ENCODE measurements at places on chromosomes 3 and 15.
A peak's percentile ranks its signal among the peaks of the same experiment; 100 is the strongest.

DNA sequence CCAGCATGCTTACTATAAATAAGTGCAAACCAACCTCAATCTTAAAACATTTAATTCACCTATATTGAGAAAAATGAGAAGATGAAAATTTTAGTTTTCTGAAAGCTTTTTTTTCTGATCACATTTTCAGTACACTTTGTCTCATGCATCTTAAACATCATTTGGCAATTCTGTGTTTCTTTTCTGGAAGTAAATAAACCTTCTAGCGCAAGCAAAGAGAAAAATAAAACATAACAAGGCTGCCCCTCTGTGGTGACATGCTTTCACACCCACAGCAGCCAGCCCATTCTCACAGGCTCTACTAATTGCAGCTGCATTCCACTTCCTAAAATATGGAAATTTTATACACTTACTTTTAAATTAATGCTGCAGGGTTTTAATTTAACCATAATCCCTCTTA lies 90.1 kb downstream of the NEK10 start:
- no peak for DNase-seq

DNA sequence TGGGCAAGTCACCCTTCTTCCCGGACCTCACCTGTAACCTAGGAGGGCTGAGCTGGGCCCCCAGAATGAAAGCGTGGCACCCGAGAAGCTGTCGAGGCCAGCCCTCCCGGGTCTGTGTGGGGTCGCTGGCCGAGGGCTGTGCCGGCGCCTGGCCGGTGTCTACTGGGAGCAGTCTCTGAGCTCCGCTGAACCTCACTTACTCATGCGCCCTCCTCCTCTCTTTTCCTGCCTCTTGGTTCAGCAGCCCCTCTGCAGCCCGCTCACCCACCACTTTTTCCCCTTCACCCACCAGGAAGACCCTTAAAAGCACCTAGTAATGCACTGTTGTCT lies 419 bp downstream of the HYKK start:
- no peak for DNase-seq

GRCh38 chr3:55903680-55904079 lies 416.6 kb upstream of the WNT5A start:
- DNase-seq = no peak

DNA sequence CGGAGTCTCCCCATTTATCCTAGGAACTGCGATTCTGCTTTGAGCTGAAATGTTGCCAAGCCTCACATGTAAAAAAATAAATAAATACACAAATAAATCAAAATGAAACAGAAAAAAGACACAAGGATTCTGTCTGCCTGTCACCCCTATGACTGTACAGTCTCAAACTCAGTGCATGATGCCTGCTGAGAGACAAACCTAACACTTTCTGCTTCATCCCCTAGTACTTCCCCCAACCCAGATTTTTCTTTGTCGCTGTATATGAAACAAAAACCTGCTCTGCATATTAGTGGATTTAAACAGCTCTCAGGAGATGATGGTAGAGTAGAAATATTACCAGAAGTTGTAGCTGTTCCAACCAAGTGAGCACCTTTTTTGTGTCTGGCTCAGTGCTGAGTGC lies 530.7 kb upstream of the CFAP20DC start:
- no peak for DNase-seq

GRCh38 chr15:43518197-43518761 lies 871 bp downstream of the MAP1A start:
- DNase-seq = no peak

DNA sequence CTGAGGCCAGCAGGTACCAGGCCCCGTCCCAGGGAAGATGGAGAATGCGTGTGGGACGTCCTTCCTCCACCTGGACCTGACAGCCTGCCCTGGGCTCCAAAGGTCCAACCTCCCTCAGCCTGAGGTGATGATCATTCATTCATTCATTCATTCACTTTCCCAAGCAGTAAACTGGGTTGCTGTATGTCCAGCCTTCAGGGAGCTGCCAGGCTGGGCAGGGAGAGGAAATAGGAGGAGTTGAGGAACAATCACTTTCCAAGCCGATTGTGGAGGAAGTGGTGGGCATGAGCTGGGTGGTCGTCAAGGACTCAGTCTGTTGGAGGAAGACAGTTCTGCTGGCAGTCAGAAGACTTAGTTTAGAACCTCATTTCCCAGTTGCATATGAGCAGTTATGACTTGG lies 10.2 kb upstream of the CCDC33 start:
- DNase-seq = no peak

DNA sequence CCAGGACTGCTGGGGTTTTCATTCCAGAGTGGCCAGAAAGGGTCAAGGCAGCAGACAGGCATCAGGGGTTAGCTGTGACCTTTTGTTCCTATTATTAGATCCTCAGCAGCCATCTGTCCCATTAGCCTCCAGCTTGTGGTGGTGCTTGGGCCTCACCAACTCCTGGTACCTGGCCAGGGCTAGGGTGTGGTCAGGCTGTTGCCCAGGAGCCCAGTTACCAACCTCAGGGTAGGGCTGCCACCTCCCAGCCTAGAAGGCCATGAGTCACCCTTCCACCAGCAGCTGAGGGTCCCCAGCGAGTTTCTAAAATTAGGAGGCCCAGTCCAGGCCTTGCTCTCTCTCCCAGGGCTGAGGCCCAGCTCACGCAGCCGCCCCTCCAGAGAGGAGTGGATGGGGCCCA lies 12.2 kb downstream of the TMEM43 start:
- no peak for DNase-seq

DNA sequence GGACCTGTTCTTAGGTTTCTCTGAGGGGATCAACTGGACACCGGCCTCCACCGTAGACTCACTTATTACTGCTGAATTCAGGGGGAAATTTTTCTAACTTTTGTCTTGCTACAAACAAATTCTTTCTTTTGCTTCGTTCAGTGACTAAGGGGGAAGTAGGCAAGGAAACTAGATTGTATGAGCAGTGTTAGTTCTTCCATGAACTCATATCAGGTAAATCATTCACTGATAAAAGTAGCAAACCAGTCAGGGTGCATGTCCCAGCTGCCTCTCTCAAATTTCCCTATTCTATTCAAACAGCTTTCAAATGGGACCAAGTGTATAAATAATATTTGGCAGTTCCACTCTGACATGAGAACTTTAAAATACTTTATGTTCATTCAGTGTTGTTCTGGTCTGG lies 7.3 kb upstream of the CCDC13 start:
- no peak for DNase-seq

- DNase-seq = no peak
Observed at GRCh38 chr3:128854475-128854874, 24.9 kb upstream of the ACAD9 start.

DNA sequence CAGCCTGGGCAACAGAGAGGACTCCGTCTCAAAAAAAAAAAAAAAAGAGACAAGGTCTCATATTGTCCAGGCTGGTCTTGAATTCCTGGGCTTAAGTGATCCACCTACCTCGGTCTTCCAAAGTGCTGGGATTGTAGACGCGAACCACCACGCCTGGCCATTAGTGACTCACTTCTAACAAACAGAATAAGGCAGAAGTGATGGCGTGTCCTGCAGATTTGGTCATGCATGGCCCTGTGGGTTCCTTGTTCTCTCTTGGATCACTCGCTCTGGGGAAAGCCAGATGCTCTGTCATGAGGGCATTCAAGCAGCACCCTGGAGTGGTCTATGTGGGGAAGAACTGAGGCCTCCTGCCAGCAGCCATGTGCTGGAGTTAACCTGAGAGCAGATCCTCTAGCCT lies 27.4 kb upstream of the TJP1 start:
- DNase-seq = no peak

- DNase-seq = no peak
Observed at GRCh38 chr15:89822611-89822950, 7.9 kb upstream of the ANPEP start.

GRCh38 chr15:100869151-100869999 lies 10.3 kb upstream of the ALDH1A3 start:
- peak; percentile 58 for DNase-seq

GRCh38 chr3:172137287-172138192 lies 98.2 kb downstream of the FNDC3B start:
- no peak for DNase-seq

- no peak for DNase-seq
Observed at GRCh38 chr3:151315136-151315535, 1.5 kb downstream of the GPR87 start.

DNA sequence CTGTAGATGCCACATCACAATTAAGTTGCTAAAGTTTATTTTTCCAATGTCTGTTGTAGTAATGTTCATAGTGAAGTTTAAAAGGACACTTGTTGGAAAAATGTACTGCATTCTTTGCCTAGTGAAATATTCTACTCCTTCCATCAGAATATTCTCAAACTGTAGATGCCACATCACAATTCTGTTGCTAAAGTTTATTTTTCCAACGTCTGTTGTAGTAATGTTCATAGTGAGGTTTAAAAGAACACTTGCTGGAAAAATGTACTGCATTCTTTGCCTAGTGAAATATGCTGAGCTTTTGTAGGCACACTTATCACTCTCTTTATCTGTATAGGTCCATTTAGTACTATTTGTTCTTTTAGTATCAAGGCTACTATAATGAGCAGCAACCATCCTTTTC lies 836.1 kb downstream of the NAALADL2 start:
- DNase-seq = no peak

DNA sequence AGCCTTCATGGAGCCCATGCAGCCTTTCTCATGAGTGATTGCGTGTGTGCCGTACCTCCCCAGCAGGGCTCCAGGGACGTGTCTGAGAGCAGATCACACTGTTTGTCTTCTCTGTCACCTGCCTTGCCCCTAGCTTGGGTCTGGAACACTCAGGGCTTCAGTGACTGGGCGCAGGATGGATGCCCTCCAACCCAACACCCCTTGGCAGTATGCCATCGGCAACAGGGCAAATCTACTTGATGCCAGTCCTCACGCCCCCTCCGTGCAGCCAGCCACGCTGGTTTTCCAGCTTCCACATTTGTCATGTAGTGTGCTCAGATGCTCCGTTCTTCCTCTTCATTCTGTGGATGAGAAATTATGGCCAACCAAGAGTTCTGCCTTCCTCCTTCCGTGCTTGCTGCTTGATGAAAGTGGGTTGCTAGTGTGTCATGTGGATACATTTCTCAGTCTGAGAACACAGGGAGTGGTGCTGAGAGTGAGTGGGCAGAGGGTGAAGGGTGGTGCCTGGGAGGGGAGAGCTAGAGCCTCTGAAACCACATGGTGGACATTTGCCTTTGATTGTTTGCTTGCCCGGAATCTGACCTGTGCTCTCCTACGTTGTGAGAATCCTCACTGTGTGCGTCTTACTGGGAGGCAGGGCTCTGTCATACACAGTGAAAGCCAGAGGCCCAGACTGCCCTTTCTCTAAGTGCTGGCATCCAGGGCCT lies 97.2 kb downstream of the FAM43A start:
- no peak for DNase-seq

DNA sequence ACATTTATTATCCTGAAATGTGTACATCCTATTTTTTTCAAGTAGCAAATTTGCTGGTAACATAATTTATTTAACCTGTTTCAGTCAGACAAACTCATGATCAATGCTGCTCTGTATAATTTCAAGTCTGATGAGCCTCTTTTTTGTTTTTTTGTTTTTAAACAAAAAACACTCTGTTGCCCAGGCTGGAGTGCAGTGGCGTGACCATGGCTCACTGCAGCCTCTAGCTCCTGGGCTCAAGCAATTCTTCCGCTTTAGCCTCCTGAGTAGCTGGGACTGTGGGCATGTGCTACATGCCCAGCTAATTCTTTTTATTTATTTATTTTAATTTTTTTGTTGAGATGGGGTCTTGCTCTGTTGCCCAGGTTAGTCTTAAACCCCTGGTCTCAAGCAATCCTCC lies 40.1 kb upstream of the CAPN3 start:
- no peak for DNase-seq

- DNase-seq = no peak
Observed at GRCh38 chr3:130761730-130762311, 15.2 kb upstream of the PIK3R4 start.

DNA sequence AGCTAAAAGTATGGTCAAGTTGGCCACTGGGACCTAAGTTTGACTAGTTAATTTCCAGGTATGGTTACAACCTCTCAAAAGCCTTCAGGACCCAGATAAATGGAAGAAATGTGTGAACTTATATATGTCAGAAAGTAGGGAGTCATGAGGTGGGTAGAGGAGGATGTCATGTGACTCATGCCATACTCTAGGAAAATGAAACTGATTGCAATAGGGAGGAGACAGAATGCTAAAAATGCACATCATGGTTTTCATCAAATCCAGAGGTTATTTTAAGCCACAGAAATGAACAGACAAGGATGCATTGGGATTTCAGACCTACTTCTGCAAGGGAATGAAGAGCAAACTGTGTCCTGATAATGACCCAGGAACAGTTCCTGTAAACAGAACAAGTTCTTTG lies 310.0 kb downstream of the EDEM1 start:
- no peak for DNase-seq

GRCh38 chr3:171784387-171784786 lies 25.9 kb downstream of the PLD1 start:
- no peak for DNase-seq

DNA sequence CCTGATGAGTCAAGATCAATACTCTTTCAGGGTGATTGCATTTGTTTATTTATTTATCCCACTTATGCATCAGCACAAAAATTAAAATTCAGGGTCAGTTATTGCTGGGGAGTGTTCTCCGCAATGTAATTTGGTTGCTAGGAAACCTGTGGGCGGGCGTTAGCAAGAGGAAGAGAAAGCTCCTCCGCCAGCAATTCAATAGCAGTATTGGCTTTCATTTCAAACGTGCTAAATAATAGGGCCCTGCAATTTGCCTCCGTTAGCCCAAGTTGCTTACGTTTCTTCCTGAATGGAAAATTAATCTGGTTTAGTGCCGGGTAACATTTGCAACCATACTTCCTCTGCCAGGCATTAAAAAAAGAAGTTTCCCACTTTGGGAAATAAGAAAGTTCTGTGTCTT lies 35.5 kb upstream of the PLCL2 start:
- peak; percentile 74 for DNase-seq

DNA sequence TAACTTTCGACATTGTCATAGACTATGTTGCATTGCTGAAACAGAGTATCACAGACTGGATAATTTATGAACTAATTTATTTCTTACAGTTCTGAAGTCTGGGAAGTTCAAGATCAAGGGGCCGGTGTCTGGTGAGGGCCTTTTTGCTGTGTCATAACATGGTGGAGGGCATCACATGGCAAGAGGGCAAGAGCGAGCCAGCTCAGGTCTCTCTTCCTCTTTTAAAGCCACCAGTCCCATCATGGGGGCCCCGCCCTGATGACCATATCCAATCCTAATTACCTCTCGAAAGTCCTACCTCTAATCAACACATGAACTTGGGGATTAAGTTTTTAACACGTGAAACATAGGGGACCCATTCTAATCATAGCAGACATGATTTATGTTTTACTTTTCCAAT lies 33.5 kb upstream of the DCUN1D1 start:
- no peak for DNase-seq

DNA sequence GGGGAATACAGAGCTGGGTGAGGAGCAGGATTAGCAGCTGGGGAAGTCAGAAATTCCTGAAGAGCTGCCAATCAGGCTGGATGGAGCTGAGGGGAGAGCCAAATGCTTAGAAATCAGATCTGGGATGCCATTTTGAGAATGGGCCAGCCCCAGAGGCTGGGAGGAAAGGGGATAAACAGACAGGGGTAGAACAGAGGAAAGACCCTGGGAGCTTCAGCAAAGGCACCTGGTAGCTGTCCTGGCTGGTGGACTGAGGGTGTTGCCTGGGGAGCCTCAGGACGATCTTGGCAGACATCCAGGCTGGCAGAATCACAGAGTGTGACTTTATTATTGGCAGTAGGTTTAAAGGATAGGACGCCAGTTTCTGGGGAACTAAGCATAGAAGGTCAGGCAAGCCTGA lies 97.8 kb downstream of the SQOR start:
- no peak for DNase-seq

- DNase-seq = no peak
Observed at GRCh38 chr15:66906668-66907614, 158.5 kb upstream of the SMAD3 start.
